ENCODE measurements at places on chromosomes 4 and X.

GRCh38 chr4:3725936-3726870, 40.0 kb upstream of the ADRA2C start:
- no peak for DNase-seq

DNA sequence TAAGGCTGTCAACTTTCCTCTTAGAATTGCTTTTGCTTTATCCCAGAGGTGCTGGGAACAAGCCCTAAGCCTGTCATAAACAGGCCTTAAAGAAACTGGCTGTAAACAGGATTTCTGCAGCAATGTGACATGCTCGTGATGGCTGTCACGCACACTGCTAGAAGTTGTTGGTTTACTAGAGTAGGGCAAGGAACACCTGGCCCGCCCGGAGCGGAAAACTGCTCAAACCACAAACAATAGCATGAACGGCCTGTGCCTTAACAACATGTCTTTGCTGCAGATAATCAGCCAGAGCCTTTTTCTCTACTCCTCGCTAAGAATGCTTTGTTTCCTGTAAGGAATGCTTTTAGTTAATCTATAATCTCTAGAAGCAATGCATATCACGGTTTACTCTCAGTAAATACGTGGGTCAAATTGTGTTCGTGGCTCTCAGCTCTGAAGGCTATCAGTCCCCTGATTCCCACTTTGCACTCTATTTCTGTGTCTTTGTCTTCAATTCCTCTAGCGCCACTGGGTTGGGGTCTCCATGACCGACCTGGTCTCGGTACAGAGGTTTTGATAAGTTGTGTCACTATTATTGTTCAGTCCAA, 318.3 kb downstream of the GLUD2 start:
- DNase-seq, result no peak

GRCh38 chrX:101658661-101659491, 774 bp downstream of the ARMCX2 start:
- DNase-seq, result no peak

DNA sequence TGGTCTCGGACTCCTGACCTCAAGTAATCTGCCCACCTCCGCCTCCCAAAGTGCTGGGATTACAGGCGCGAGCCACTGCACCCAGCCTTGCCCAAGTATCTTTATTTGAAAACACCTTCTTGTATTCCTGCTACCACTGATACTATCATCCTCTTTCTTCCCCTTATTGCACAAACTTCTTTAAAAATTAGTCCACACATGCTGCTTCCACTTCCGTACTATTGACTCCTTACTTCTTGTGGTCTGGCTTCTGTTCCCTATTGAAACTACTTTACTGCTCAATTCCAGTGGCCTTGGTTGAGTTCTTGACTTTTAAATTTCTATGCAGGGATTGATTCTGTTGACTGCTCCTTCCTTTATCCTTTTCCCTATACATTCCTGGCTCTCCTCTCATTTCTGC, 38.8 kb downstream of the MTM1 start:
- no peak for DNase-seq

- DNase-seq, result no peak
Measured at GRCh38 chrX:139972113-139972512, 6.8 kb upstream of the CXorf66 start.

GRCh38 chr4:40214661-40215418, 18.0 kb downstream of the RHOH start:
- DNase-seq, result no peak

- no peak for DNase-seq
Measured at GRCh38 chrX:42869011-42869410, 91.0 kb upstream of the PPP1R2C start.

DNA sequence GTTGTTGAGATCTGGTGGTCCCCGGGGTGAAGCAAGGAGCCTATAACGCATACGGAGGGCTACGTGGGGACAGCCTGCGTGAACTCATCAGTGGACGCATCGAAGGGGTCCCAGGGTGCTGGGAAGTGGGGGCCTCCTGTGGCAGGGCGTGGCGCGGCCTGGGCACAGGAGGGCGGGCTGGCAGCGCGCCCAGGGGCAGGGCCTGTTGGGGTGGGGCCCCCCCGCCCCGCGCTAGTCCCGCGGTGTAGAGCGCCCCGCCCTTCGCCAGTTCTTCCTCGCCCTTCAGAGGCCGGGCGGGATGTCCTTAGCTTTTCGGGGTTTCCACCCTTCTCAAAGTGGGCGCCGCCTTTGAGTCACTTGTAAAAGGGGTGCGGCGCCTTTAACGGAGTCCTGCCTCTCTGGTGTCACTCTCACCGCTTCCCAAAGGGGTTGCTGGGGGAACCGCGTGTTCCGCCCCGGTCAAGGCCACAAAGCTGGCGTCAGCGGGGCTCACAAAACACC, 632 bp downstream of the PLP2 start:
- DNase-seq, result no peak

GRCh38 chrX:4830880-4831557, 1117.6 kb upstream of the PRKX start:
- DNase-seq, result no peak

DNA sequence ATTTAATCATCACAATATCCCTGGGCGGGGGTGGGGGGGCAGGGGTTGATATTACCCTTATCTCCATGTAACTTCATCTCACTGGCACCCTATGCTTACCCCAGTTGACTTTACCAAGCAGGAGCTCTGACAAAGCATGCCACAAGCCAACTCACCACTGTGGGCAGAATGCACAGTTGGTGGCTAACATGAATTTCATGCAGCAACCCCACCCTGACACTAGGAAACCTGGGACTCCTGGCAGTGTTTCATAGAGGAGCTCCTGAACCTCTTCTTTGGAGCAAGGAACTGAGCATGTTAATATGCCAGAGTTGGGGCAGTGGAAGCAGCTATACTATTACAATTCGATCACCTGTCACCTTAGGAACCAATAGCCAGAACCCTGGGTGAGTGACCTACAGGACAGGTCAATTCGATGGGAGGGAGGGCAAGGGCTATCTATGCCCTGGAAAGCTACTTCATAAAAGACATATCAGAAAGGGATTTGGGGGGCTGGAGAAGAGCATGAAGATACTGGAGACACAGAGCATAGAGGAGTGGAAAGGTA, 97.2 kb upstream of the ACSL4 start:
- DNase-seq, result no peak

DNA sequence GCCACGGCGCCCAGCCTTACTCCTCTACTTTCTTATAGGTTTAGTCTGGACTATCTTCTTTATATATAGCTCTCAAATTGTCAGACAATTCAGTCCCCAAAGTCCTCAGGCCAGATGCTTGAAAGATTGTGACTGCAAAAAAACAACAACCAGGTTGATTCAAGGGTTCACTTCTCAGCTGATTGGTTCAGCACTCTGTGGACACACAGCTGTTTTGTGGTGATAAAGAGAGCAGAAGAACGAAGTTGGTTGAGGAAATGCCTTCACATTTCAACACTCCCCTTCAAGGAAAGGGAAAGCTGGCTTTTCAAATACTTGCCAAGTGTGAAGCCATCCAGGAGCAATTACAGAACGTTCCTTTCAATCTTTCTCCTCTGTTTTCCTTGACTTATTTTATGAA, 166.8 kb downstream of the SHROOM3 start:
- no peak for DNase-seq

- no peak for DNase-seq
Measured at GRCh38 chr4:126207910-126208309, 893.2 kb downstream of the FAT4 start.

DNA sequence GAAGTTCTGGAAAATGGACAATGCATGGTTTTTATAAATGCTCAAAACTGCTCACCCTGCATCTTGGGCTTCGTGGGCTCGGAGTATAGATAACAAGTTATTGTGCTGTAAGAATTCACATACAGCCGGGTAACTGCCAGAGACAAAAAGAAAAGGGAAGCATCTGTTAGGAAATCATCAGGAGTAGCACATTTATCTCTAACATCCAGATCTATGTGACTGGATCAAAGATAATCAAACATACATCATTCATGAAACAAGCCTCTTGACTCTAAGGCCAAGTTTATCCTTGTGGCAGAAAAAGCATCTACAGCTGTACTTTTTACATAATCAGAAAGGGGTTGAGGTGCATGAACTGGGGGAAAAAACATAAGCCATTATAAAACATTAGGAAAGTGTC, 264.2 kb downstream of the PPP3CA start:
- DNase-seq, result no peak

DNA sequence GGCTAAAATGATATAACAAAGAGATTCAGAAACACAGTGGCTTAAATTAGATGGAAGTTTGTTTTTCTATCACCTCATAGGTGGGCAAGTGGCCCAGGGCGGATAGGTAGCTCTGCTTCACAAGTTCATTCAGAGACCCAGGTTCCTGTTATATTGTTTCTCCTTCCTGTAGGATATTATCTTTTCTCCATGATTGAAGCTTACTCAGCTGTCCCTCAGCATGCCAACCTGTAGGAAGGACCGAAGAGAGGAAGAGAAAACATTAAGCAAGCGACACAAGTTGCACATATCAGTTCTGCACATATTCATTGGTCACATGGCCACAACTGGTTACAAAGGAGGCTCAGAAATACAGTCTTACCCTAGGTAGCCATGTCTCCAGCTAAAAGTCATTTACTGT, 6.9 kb downstream of the KLHL5 start:
- no peak for DNase-seq

GRCh38 chr4:79563219-79563618, 155.2 kb upstream of the GK2 start:
- DNase-seq, result no peak

DNA sequence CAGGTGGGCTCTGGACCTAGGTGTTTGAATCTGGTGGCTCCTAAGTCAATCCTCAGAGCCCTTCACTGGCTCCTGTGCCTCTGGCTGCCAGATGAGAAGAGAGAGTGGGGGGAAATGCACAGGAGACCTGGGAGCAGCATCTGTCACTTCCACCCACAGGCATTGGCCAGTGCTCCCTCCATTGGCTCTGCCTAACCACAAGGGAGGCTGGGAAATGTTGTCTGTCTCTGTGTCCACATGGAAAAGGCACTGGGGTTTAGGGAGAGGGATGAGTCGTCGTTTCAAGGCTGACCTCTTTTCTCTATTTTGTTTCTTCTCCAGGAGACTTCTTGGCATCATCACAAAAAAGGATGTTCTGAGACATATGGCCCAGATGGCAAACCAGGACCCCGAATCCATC, 76.4 kb downstream of the CLCN4 start:
- DNase-seq, result no peak

DNA sequence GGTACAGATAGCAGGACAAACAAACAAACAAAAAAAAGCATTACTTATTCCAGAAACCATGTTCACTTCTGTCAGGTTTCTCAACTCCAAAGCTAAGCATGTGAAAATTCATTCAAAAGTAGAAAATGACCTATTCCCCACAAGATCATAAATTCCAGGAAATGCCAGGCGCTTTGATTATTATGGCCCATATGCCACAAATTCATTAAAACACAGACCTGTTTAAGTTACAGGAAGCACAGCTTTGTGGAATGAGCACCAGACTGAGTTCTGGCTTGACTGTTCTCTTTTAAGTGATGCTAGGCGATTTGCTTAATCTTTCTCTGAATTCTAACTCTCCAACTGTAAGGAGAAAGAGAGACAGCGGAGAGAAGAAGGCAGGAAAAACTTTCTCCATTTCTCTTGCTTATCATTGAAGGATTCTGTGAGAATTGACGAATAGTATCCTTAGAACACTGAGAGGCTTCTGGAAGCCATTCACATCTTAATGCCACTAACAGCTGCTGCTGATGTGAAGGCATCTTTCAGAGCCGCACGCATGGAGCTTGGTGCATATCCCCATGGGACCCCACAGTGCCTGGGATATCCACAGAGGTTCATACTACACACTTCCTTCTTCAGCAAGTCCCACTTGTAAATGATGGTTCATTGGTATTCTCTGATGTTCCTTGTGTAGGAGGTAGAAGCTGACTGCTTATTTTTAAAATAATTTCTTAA, 138.0 kb downstream of the ZNF674 start:
- no peak for DNase-seq

GRCh38 chrX:119501511-119502148, 33.4 kb downstream of the SLC25A5 start:
- no peak for DNase-seq

- no peak for DNase-seq
Measured at GRCh38 chr4:139670775-139671174, 5.2 kb downstream of the MGST2 start.

DNA sequence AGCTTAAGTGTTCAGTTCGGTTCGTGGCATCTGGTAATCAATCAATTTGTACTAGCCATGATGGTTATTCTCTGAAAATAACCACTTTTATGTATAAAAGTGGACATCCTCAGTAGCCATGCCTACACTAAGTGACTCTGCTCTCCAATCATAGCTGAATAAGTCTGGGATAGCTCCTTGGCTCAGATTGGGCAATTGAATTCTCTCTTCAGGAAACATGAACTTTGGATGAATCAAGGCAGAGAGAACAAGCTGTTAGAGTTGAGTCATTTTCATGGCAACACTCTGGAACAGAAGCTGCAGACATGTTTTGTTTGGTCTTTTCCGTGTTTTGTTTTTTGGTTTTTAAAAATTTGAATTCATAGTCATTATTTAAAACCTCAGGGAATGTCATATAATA, 66.8 kb upstream of the TMEM164 start:
- DNase-seq, result no peak

DNA sequence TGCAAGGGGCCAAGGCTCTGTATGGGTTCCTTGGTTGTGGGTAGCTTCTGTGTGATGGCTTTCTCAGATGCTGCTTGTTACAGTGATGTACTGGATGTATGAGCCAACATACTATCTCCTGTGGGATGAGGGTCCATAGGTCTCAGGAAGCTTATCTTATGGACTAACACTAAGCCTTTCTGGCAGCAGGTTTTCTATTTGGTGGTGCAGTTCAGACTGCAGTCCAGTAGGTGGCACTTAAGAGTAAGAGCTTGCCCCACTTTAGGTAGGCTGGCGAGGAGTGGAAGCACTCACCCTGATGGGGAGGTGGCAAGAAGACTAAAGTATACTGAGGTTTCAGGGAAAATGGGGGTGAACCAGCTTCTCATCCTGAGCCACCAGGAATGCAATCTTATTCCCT, 306.7 kb upstream of the MAOA start:
- DNase-seq, result no peak

- DNase-seq, result no peak
Measured at GRCh38 chr4:87982446-87983010, 7.0 kb downstream of the SPP1 start.

GRCh38 chrX:39204945-39205344, 403.7 kb downstream of the MID1IP1 start:
- DNase-seq, result no peak

DNA sequence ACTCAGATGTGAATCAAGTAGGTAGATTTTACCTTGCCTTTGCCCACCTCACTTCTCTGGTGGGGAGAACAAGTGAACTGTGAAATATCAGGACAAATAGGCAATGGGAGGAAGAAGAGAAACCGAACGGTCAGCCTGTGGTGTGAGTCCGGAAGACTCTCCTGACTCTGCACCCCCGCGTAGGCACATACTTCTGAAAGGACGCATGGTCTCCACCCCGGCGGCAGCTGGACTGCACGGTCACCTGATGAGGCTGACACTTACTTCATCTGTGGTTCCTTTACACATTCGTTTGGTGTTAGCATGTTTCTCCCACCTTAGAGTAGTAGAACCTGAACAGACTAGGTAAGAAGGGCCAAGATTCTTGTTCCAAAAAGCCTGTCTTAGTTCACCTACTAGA, 58.4 kb downstream of the NELFA start:
- DNase-seq, result no peak

DNA sequence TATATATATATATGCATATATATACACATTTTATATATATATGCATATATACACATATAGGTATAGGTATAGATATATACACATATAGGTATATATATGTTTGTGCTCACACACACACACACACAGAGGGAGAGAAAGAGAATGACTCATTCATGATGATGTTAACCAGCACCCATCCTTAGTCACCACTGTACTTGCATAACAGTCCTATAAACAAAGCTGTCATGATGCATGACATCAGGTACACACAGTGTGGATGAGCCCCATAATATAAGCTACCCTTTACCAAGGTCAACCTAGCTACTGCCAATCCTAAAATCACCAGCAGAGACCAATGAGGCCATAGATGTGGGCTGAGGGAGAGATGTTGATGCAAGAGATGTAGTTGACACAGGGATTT, 1408.0 kb downstream of the RAPGEF2 start:
- DNase-seq, result no peak
